Uterine smooth muscle cell (primary cell): ENCODE measurements at places on chromosomes 12 and 14. TPM values are rescaled to one million over a fixed set of nuclear protein-coding genes. Genes with fewer than 3 reads are reported as not detected.

SYNDIG1L gene
- not detected in 2 replicates for total RNA-seq

CLBA1 gene
- 8.0 and 16.7 TPM in 2 replicates for total RNA-seq

KCNH3 gene
- under 0.01 TPM in 1 of 2 replicates, not detected in the other for total RNA-seq

ANO4 gene
- total RNA-seq, result 5.9 and 7.4 TPM in 2 replicates

AMN gene
- total RNA-seq, result 0.22 and 0.50 TPM in 2 replicates

NDRG2 gene
- total RNA-seq, result 0.44 and 0.75 TPM in 2 replicates

SCNN1A gene
- under 0.01 TPM in 1 of 2 replicates, not detected in the other for total RNA-seq

CCDC88C gene
- 0.44 and 0.87 TPM in 2 replicates for total RNA-seq

EGLN3 gene
- total RNA-seq, result 0.33 and 0.37 TPM in 2 replicates

ADAM21 gene
- total RNA-seq, result 0.25 and 0.33 TPM in 2 replicates

SRSF5 gene
- total RNA-seq, result 164 and 222 TPM in 2 replicates

NACA gene
- 1,021 and 1,089 TPM in 2 replicates for total RNA-seq

SRRM4 gene
- under 0.01 TPM in 1 of 2 replicates, not detected in the other for total RNA-seq

AMHR2 gene
- total RNA-seq, result not detected in 2 replicates

TMEM253 gene
- total RNA-seq, result not detected in 2 replicates

B4GALNT3 gene
- not detected in 2 replicates for total RNA-seq

TTC6 gene
- total RNA-seq, result under 0.01 TPM in 1 of 2 replicates, not detected in the other

ADAMTS20 gene
- total RNA-seq, result not detected in 2 replicates

APEX1 gene
- total RNA-seq, result 79.0 and 82.6 TPM in 2 replicates

CAPZA3 gene
- not detected in 2 replicates for total RNA-seq

HOXC10 gene
- total RNA-seq, result not detected in 2 replicates

RPS6KA5 gene
- 2.6 and 3.2 TPM in 2 replicates for total RNA-seq

ALX1 gene
- 1.4 and 3.8 TPM in 2 replicates for total RNA-seq

DEGS2 gene
- 0.12 TPM in 1 of 2 replicates, not detected in the other for total RNA-seq

WNT1 gene
- total RNA-seq, result not detected in 2 replicates

BATF gene
- not detected in 2 replicates for total RNA-seq

RNASE3 gene
- total RNA-seq, result not detected in 2 replicates

LRFN5 gene
- 25.5 and 42.6 TPM in 2 replicates for total RNA-seq

CCDC92 gene
- 10.7 and 12.9 TPM in 2 replicates for total RNA-seq

BEGAIN gene
- total RNA-seq, result 0.87 and 1.9 TPM in 2 replicates

BDKRB2 gene
- 43.4 and 74.1 TPM in 2 replicates for total RNA-seq

KIF21A gene
- 14.2 and 14.9 TPM in 2 replicates for total RNA-seq

IFI27 gene
- total RNA-seq, result 23.8 and 28.6 TPM in 2 replicates

LALBA gene
- total RNA-seq, result not detected in 2 replicates

COA8 gene
- total RNA-seq, result 16.4 and 18.0 TPM in 2 replicates

AKAP5 gene
- 0.44 and 1.1 TPM in 2 replicates for total RNA-seq

A2ML1 gene
- not detected in 2 replicates for total RNA-seq

BCL11B gene
- total RNA-seq, result under 0.01 TPM in 1 of 2 replicates, not detected in the other

PPM1H gene
- total RNA-seq, result 0.22 and 1.00 TPM in 2 replicates

SLC6A15 gene
- total RNA-seq, result 47.1 and 78.4 TPM in 2 replicates

PIP4K2C gene
- 13.6 and 16.5 TPM in 2 replicates for total RNA-seq

GLIPR1L1 gene
- total RNA-seq, result not detected in 2 replicates

CFAP54 gene
- 2.4 and 5.4 TPM in 2 replicates for total RNA-seq

SERPINA5 gene
- total RNA-seq, result not detected in 2 replicates

TTC9 gene
- under 0.01 TPM in 2 replicates for total RNA-seq

HOXC4 gene
- not detected in 2 replicates for total RNA-seq

DHRS2 gene
- total RNA-seq, result 0.22 and 0.25 TPM in 2 replicates

SLC5A8 gene
- not detected in 2 replicates for total RNA-seq

DRAM1 gene
- total RNA-seq, result 32.2 and 59.6 TPM in 2 replicates

INSM2 gene
- total RNA-seq, result not detected in 2 replicates

TOMM20L gene
- total RNA-seq, result not detected in 2 replicates

TC2N gene
- 0.77 and 1.4 TPM in 2 replicates for total RNA-seq

DIABLO gene
- total RNA-seq, result 53.6 and 63.2 TPM in 2 replicates

PTPRQ gene
- total RNA-seq, result 0.50 and 0.66 TPM in 2 replicates

PLEKHG7 gene
- total RNA-seq, result not detected in 2 replicates

APOLD1 gene
- 9.0 and 13.2 TPM in 2 replicates for total RNA-seq
